ENCODE measurements at places on chromosomes 13 and 19.

DNA sequence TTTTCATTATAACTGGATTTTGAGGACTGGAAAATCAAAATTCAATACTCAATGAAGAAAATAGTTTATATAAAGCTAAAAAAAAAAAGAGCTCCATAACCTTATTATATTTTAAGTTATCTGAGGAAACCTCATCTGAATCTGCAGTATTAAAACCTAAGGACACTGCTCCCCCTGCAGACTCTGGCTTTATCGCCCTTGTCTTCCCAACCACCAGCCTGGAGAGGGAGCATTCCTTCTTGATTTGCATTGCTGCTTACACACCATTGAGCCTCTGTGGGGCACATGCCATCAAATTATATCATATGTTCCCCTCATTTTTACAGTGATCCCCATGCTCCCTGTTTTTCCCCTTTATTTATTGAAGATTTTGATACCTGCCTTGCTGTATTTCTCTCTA lies 871.4 kb upstream of the GPC6 start:
- peak; percentile 1 for DNase-seq

GRCh38 chr19:54851353-54851752 lies 1.1 kb downstream of the KIR3DL2 start:
- no peak for DNase-seq

DNA sequence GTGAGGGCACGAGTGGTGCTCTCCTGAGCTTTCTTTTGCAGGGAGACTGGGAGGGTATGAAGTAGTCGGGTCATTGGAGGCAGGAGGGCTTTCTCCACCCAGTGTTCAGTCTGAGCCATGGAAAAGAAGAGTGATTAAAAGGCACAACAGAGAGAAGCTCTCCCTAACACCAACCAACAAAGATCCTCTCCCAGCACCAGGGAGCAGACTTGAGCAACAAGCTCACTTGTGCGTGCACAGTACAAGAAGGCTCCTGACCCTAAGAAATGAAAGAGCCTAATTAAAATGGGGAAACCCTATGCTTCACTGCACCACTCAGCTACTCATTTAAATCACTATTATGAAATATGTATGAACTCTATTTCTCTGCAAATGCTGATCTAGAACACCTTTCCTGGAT lies 276.3 kb upstream of the SOX21 start:
- DNase-seq: no peak

DNA sequence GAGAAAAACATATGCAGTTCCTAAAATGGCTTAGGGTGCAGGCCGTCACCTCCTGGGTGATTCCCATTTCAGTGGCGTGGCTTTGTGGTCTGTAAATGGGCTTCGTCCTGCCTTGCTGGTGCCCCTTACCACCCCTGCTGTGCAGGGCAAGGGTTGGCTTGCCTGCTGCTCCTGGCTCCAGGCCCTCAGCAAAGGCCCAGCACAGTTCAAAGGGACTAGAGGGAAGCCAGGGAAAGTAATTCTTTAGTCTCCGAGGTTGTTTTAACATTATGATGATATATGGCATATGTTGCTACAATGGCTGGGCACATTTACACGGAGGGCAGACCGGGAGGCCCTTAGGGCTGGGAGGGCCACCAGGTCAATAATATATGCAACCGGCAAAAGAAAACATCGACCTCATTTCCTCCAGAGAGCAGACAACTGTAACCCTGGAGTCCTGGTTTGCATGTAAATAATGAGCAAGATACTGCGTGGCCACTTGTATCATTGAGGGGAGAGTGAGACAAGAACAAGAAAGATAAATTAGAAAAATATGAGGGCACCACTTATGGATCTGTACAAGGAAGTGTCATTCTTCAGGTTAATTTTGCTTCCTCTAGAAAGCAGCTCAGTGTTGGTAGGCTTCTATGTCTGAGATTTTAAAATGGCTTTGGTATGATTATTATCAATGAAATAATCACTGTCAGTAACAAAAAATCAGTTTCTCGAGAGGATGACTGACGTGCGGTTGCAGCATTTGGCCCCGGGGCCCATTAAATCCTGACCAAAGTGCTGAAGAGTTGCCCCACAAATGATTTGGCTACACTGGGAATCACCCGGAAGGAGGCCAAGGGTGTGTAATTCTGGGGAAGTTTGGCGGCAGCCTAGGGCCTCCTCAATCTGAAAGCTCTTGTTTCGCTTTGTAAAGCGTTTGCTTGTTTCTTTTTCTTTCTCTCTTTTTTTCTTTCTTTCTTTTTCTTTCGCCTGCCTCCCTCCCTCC lies 32.8 kb upstream of the URI1 start:
- peak; percentile 44 for DNase-seq

DNA sequence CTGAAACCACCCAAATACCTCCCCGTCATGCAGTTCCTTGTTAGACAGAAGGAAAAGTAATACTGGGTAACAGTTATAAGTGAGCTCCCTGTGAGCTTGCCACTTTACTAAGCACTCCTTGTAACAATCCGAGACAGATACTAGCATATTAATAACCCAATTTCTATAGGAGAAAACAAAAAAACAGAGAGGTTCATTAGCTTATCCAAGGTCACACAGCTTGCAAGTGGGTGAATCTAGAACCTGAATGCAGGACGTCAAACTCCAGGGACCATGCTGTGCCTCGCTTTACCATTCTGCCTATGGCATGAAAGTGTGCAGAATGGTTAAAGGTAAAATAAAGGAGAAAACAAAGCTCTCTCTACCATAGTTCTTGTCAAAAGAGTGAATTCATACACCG lies 15.4 kb downstream of the SIGLEC5 start:
- no peak for DNase-seq

- no peak for DNase-seq
Measured at GRCh38 chr19:608155-609003, 18.7 kb downstream of the HCN2 start.

DNA sequence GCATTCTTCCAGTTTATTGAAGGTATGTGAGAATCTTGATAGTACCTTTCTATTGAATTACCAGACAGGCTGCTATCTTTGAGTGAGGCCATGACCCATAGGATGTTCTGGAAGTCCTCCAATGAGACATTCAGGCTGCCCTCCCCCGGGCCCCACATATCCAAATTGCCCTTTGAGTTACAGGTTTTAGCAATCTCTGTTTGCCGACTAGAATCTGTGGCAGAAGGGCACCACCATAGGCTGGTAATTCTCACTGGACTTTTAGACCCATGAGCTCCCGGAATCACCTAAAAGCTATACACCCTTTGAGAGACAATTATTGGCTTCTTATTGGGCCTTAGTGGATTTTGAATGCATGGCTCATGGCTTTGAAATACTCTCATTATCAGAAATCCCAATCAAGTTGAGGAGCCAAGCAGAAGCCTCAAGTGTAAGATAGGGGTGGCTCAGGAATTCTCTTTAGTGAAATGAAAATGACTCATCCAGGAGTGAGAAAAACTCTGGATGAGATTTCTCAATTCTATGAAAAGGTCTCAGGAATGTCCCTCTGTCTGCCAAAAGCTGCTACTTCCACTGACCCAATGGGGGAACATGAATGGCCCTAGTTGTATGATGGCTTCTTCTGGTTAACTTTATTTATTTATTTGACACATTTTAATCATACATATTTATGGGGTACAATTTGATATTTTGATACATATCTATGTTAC lies 172.1 kb upstream of the CSNK1A1L start:
- peak; percentile 68 for DNase-seq

- no peak for DNase-seq
Measured at GRCh38 chr13:46158222-46158621, 23.8 kb downstream of the LCP1 start.

- DNase-seq: no peak
Measured at GRCh38 chr19:42292042-42292960, 9.6 kb upstream of the PRR19 start.

- DNase-seq: no peak
Measured at GRCh38 chr19:29170554-29170953, 42.4 kb downstream of the UQCRFS1 start.

GRCh38 chr19:3459089-3459881 lies 21.0 kb downstream of the SMIM24 start:
- peak; percentile 97 for DNase-seq

DNA sequence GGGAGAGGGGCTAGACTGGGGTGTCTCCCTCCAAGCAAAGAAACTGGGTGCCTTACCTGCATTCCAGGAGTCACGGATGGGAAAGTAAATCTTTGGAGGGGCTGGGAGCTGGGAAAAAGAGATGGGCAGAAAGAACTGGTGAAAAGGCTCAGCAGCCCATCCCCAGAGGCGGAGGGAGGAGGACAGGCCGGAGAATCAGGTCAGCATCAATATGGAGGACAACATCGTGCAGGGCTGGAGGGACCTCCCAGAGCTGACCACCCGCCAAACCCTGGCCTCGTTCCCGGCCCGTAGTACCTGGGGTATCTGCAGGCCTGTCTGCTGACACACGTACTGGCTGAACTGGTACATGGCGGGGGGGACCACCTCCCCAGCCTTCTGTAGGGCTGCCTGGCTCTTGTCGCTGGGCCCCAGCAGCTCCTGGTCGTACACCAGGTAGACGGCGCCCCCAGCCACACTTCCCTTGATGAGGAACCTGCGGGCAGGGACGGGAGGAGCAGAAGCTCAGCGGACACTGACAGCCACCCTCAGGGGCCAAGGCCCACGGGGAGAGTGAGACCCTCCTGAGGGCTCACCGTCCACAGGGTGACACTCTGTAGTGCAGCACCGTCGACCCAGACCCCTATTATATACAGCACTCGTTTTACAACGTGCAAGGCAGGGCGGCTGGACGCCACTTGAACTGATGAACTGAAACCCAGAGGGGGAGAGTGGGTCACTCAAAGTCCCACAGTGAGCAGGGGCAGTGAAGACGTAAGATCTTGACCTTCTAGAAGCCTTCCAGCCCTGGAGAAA lies 830 bp downstream of the MICOS13 start:
- no peak for DNase-seq

DNA sequence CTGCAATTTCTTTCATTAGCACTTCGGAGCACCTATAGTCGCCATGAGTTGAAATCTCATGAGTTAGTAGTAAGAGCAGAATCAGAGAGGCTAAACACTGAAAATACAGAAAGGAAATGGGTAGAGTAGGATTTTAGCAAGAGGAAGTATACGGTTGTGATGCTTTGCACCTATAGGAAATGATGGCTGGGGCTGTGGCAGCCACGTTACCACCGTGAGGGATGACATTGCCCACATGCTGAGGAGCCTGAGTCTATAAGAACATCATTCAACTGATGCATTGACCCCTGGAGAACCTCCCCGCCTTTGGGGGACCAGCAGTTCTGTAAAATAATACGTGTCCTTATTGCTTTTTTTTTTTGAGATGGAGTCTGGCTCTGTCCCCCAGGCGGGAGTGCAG lies 20.4 kb downstream of the FAM187B start:
- DNase-seq: no peak

DNA sequence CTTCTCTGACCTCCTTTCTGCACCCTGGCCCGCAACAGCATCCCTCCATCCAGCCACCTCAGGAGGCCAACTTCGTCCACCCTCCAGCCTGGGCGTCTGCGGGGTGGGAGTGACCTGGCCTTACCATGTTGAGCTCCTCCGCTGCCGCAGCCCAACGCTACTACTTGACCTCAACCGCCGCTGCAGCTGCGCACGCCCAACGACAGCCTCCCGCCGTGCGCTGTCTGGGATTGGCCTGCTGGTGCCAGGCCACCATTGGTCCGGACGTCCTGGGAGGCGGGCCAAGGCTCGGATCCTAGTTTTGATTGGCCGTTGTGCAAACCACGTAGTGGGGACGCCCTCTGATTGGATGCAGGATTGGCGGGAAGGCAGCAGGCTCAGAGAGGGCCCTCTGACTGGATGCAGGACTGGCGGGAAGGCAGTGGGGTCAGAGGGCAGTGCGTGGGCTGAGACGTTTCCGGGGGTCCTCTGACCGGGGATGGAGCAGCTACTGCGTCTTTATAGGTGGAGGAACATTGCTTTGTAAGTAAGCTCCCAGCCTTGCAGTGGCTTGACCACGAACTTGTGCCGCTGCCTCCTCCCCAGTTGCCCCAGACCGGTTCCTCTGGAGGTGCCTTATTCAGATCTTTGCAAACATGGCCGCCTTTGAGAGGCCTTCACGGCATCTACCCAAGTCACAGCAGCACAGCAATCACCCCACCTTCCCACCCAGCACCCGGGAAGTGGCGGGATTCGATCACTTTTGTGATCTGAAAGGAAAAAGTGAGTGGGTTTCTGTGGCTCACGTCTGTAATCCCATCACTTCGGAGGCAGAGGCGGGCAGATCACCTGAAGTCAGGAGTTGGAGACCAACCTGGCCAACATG lies at the start of gene TUBA3C:
Gene TUBA3C, minus strand, starts transcription at position 204 of the 865 bp plus-strand sequence. Its CDS starts 77 bp downstream, at position 127.
- peak; percentile 5 for DNase-seq

DNA sequence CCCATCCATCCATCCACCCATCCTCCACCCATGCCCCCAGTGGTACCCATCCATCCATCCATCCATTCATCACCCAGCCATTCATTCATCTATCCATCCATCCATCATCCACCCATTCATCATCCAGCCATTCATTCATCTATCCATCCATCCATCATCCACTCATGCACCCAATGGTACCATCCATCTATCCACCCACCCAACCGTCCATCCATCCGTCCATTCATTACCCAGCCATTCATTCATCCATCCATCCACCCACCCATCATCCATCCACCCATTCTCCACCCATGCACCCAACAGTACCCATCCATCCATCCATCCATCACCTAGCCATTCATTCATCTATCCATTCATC lies 5.3 kb downstream of the PLPPR3 start:
- no peak for DNase-seq

DNA sequence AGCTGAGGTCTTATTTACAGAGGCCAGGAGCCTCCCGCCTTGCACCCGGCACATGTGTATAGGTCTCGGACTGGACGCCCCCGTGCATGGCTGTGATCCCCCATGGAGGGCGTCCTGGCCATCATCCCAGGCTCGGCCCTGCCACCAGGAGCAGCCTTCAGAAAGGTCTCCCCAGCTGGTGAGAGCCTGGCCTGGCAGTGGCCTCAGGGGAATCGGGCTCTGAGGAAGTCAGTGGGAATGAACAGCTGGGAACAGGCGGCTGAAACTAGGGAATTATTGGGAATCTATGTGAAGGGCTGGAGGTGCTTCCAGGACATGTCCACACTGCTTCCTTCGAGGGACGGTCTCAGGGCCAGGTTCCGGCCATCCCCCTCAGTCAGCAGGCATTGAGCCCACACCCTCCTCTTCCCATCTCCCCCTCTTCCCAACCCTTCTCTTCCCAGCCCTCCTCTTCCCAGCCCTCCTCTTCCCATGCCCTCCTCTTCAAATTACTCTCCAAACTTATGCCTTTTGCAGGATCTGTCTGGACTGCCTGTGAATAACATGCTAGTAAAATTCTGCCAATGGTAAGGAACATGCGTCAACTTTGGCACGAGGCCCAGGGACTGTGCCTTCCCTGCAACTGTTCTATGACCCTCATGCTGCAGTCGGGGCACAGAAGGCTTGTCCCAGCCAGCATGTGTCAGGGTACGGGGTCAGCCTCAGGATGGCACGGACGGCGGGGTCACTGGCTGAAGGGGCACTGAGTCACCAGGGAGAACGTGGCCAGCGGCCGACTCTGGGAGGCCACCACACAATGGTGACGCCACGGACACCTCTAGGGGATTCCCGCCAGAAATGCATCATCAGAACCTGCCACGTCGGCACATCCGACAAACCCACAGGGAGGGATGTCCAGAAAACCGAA lies 24.2 kb upstream of the C13orf46 start:
- DNase-seq: peak; percentile 73

GRCh38 chr19:610801-611480 lies 21.3 kb downstream of the HCN2 start:
- DNase-seq: peak; percentile 83

- no peak for DNase-seq
Measured at GRCh38 chr19:30155381-30156200, 213.6 kb downstream of the URI1 start.
